NCI-H2081 treated with DMSO at 0.1 percent for 48 hours (cell line): ENCODE measurements at places on chromosomes 16 and 17.

DNA sequence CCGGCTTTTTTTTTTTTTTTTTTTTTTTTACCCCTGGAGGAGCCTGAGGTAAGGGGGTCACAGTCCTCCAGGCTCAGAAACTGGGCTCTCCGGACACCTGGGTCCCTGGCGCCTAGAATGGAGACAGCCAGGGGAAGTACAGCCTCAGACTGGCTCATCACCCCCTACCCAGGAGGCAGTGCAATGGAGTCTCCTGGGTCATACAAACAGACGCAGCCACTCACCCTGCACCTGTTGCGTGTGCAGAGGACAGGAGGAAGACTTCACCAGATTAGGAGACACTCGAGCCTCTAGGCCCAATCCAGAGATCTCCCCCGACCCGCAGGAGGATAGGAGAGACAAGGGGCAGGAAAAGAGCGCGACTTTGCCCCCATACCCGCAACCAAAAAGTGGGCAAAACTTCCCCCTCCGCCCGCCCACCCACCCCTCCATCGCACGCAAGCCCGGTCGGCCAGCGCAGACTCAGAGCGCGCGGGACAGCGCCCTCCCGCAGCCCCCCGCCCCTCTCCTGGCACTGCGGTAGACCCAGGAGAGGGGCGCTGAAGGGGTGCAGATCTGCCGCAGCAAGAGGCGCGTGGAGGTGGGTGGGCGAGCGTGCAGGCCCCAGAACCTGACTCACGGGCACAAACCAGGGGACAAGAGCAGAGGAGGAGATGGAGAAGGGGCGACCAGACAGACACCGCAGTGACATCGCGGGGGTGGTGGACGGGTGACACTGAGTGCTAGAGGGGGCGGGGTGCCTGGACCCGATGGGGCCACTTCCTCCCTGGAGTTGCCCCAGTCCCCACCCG is 900 bp downstream of the HAP1 start:
- DNase-seq = no peak

DNA sequence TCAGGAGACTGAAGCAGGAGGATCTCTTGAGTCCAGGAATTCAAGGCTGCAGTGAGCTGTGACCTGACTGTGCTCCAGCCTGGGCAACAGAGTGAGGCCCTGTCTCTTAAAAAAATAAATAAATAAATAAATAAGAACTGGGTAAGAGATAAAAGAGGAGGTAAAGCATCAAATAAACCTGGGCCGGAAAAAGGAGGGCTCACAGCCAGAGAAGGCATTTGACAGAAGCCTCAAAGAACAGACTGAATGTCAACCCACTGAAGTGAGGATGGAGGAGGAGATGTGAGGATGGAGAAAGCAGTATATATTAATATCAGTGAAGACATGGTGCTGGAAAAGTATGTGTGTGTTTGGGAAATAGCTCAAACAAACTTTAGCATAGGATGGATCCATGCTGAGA is 6.1 kb downstream of the NOG start:
- no peak for DNase-seq

GRCh38 chr17:47204722-47205418 is 4.3 kb upstream of the MYL4 start:
- no peak for DNase-seq

- DNase-seq = no peak
Observed at GRCh38 chr16:77896415-77897128, 108.2 kb downstream of the VAT1L start.

GRCh38 chr17:63095459-63095858 is 129.4 kb downstream of the TANC2 start:
- no peak for DNase-seq

- DNase-seq = no peak
Observed at GRCh38 chr17:19364699-19365498, 2.4 kb upstream of the B9D1 start.

- DNase-seq = no peak
Observed at GRCh38 chr16:58128711-58129096, 477 bp downstream of the CFAP20 start.

DNA sequence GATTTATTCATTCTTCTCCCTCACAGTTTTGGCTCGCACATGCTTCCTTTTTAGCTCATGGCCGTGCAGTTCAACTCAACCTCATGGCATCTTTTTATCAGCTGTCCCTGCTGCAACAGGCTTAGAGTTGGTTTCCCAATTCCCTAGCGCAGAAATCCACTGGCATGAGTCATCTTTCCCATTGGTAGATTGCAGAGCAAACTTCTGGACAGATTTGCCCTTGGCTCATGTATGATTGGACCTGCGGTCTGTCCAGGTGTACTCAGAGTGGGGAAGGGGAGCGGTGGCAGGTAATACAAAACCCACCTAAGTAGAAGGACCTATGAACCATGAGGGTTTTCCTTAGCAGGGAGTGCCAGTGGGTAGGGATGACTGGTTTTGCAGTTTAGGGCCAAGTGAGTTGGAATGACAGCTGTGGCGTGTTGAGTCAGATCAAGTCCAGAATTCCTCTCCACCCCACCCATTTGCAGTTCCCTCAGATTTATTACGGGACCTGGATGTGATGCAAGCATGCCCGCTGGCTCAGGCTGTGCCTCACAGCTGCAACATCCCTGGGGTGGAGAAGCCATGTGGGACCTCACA is 584.7 kb downstream of the WWOX start:
- no peak for DNase-seq

DNA sequence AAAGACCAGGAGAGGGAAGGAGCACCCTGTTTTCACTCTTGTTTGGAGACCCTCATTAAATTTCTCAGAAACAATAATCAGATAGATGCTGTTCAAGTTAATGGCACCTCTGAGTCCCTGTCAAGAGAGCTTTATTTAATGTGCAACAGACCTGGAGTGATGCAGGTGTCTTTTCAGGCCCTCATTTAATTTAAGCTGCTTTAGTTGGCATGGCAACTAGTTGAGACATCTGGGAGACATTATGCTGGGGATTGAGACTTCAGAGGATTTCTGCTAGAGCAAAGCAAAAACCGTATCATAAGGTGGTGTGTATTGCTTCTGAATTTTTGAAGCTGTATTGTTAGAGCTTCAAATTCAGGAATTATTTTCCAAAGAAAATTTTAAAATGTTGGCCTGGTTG is 108.5 kb downstream of the NLK start:
- no peak for DNase-seq

- DNase-seq = no peak
Observed at GRCh38 chr16:55664786-55665407, 9.1 kb downstream of the SLC6A2 start.

DNA sequence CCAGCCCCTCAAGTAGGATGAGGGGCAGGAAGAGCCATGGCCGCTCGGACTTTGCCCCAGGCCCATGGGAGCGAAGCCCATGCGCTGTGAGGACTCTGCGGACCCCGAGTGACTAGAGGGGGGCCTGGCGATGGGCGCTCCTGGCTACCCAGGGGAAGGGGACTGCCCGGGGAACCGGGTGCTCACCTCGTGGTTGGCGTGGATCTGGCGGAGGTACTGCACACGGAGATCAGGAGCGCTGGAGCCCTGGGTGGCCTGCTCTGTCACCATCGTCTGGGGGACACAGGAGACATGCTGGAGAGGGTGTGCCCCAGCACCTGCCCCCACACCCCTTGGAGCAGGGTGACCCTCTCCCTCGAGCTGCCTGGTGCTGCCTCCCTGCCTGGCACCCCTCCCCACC is 11.0 kb downstream of the FAAP100 start:
- DNase-seq = no peak

DNA sequence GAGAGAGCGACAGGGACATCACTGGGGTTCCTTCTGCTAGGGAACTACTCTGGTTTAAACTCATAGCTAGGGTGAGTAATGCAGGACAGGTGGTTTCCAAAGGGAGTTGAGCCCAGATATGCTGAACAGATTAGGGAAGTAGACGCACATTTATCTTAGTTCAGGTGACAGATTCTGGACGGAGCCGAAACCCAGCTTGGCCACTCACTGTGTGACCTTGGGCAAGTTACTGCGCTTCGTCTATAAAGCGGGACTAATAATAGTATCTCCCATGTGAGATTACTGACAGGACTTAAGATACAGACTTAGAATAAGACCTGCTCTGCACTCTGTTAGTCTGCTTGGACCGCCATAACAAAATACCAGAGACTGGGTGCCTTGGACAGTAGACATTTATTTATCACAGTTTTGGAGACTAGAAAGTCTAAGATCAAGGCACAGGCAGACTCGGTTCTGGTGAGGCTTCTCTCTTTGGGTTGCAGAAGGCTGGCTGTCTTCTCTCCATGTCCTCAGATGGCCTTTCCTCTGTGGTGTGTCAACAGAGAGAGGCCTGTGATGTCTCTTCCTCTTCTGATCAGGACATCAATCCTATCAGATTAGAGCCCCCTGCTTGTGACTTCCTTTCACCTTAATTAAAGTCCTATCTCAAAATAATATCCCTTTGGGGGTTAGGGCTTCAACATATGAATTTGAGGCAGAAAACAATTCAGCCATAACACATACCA is 12.1 kb downstream of the SCNN1G start:
- no peak for DNase-seq

GRCh38 chr17:50613007-50613992 is 21.4 kb upstream of the ABCC3 start:
- no peak for DNase-seq

GRCh38 chr16:4320571-4321137 is 4.8 kb downstream of the GLIS2 start:
- no peak for DNase-seq

DNA sequence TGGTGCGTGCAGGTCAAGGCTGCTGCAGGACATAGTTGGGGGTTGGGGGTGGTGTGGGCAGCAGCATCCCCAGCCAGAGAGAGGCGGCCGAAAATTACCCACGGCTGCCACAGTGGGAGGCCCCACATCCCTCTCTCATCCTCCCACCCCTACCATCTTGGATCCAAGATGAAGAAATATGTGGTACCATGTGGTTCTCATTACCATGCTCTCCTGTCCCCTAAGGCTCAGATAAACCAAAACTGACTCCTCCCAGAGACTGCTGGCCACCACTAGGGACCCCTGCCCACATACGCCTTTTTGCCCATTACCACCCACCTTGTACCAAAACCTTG is 120.4 kb downstream of the HIC1 start:
- no peak for DNase-seq

- DNase-seq = no peak
Observed at GRCh38 chr17:35023538-35023937, 40.0 kb downstream of the RFFL start.

DNA sequence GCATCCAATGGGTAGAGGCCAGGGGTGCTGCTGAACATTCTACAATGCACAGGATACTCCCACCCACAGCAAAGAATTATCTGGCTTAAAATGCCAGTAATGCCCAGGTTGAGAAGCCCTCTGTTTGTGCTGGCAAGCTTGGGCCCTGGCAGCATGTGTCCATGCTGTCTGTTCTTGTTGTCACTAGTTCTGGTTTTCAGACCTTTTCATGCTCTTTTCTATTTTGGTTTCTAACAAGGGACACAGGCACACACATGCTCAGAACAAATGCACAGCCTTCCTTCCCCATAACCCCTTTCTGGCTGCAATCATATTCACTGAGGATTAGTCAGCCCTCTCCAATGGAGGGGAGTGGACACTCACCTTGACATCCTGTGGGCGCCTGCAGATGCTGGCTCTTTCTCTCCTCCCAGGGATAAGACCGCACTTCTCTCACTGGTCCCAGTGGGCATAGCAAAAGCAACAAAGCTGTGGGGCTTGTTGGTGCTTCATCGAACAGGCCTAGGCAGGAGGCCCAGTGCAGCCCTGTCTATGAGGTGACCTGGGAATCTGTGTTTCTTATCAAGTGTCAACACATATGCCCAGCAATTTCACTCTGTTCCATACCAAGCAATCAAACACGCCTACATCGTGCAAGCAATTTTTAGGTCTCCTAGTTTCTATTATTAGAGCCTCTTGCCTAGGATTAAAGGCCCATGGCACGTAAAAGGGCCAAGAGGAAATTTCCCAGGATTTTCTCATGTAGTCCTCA is 271.1 kb upstream of the CCL2 start:
- no peak for DNase-seq

DNA sequence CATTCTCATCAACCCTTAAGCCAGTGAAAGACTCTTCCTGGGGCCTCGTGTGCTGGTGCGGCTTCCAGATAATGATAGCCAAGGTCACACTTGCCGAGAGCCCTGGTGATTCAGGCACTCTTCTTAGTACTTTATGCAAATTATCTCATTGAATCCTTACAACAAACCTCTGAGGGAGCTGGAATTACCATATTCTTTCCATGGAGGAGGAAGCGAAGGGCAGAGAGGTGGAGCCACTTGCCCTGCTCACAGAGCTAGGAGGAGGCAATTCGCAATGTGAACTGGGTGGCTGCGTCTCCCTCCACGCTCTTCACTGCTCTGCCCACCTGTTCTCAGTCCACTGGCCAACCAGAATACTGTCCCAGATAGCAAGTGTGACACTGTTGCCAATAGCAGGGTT is 409.7 kb downstream of the SNX29 start:
- DNase-seq = no peak

GRCh38 chr16:67883872-67884261 is 818 bp upstream of the NRN1L start:
- no peak for DNase-seq

GRCh38 chr17:82497483-82498405 is 21.8 kb upstream of the FOXK2 start:
- DNase-seq = no peak

GRCh38 chr17:75693500-75694481 is 26.7 kb downstream of the SAP30BP start:
- no peak for DNase-seq

DNA sequence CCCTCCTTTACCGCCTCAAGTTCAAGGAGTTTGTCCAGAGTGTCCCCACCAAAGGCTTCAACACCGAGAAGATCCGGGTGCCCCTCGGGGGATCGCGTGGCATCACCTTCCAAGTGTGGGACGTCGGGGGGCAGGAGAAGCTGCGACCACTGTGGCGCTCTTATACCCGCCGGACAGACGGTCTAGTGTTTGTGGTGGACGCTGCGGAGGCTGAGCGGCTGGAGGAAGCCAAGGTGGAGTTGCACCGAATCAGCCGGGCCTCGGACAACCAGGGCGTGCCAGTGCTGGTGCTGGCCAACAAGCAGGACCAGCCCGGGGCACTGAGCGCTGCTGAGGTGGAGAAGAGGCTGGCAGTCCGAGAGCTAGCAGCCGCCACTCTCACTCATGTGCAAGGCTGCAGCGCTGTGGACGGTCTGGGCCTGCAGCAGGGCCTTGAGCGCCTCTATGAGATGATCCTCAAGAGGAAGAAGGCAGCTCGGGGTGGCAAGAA is 1.1 kb downstream of the ARL4D start:
- DNase-seq = no peak

GRCh38 chr17:39629898-39630297 is 3.1 kb downstream of the PPP1R1B start:
- DNase-seq = no peak

DNA sequence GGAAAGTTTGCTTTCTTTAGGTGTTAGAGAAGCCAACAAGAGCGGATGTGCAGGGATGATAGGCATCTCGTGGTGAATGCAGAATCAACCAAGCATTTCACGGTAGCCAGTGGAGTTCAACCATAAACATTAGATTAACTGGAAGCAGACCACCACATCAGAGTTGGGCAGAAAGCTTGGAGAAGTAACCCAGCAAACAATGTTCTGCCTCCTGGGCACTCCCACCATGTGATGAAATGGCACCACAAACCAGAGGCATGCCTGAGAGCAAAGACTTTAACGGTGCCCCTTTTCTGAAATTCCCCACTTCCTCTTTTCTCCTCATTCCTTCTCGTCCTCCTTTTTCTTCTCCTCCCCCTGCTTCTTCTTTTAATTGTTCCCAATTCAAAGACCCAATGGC is 193.5 kb upstream of the ANKFN1 start:
- DNase-seq = no peak

- DNase-seq = no peak
Observed at GRCh38 chr17:74566132-74566753, 1.1 kb downstream of the CD300H start.
